ENCODE measurements at places on chromosomes 4 and X.

GRCh38 chr4:42416017-42416416 is 18.7 kb downstream of the SHISA3 start:
- DNase-seq: no peak

GRCh38 chrX:22652596-22652995 is 347.2 kb upstream of the DDX53 start:
- no peak for DNase-seq

DNA sequence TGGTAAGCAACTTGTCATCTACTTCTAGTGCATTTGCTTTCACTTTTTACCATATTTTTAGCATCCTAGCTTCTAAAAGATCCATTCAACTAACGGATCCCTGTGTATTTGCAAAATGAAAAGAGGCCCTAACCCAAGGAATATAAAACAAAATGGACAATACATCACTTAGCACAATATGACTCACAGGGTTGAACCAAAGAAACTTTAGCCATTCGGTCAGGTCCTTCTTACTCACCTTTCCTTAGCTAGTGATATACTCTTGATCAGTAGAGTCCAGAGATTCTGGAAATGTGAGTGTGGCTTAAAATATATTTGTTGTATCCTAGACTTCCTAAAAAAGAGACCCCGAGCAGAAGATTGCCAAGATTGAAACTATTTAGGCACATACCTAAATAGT is 19.5 kb downstream of the TMPRSS11E start:
- no peak for DNase-seq

DNA sequence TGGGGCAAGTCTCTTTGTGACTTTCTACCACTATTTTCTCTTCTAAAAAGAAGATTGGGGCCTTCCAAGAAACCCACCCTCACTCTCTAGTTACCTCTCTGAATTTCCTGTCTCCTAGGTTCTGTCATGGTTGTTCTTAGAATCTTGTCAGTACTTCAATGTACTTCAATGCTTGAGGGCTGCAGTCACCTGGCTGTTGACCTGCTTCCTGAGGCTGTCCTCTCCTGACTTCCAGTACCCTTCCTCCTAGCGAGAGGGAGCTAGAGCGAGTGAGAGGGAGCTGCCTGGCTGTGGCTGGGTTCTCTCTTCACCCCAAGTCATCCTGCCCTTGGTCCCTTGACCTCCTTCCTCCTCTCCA is 17.7 kb downstream of the CD99L2 start:
- no peak for DNase-seq

DNA sequence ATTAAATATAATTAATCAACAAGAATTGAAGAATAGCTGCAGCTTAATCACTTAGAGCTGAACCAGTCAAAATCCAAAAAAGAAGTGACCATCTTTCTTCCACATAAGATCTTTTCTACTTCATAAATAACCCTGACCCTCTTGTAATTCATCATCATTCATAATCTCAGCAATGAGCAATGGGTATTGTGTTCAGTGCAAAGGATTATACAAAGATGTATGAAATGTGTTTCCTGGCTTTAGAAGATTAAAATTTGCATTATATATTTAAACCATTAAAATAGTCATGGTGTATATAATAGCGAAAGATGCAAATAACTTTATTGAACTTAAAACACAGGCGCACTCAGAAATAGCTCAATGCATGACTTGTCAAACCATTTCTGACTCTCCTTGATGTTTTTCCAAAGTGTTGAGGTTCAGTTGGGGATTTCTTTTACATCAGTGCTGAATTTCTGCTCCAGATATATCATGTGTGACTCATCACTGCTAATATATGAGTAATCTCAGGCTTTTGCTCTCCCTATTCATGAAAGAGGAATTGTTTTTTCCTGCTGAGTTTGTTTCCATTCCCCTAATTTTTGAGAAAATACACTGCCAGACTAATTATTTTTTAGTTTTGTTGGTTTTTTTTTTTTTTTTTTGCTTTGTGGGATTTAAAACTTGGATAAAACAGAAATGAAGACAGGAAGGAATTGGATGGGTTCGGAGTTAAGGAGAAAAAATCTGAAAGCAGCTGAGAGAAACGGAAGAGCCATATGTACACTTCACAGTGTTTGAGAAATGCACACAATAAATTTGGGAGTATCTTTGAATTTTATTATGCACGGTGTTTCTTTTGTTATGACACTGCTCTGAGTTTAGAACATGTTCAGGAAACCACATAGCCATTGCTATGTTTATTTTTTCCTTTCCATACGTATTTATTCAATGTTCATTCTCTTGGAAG is 290.1 kb upstream of the PCDH7 start:
- no peak for DNase-seq

Measured in stimulated activated CD4-positive, alpha-beta T cell treated with anti-CD3 and anti-CD28 coated beads, Interleukin-1b, Interleukin-23, amount 100 ng/mL, for 1 hour (primary cell).